Cardiac septum (tissue), 1 donor: ENCODE measurements at places on chromosomes 1 and 21. TPM values are rescaled to one million over a fixed set of nuclear protein-coding genes. Genes with fewer than 3 reads are reported as not detected.

DNA sequence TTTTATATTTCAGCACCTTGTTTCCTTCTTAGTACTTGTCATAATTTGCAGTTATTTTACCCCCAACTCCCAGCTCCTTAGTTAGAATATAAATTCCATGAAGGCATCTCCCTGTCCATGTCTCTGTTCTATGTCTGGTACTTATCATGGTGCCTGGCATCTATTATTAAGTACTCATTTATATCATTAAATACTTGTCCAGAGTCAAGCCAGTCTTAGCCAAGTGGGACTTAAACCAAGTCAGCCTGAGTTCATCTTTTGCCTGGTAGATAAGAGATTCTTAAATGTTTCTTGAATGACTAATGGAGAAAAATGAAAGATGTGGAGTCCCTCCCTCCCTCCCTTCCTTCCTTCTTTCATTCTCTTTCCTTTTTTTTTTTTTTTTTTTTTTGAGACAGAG lies 9.4 kb downstream of the SLC25A44 start:
- no peak for DNase-seq

The CLCA2 gene
- not detected for total RNA-seq

The ADORA3 gene
- 0.51 TPM for total RNA-seq

- no peak for DNase-seq
Observed at GRCh38 chr1:201038186-201038876, 14.8 kb upstream of the KIF21B start.

The UTS2 gene
- total RNA-seq = not detected

The GRIK3 gene
- 0.08 TPM for total RNA-seq

The FOXO6 gene
- 2.0 TPM for total RNA-seq

- DNase-seq = no peak
Observed at GRCh38 chr1:234505769-234506102, 26.8 kb upstream of the TARBP1 start.

The IL23R gene
- not detected for total RNA-seq

GRCh38 chr1:206580438-206581113 lies 31.7 kb downstream of the EIF2D start:
- DNase-seq = no peak

GRCh38 chr1:238099871-238100270 lies 209.1 kb upstream of the ZP4 start:
- DNase-seq = no peak

GRCh38 chr1:172394141-172394751 lies 26.2 kb upstream of the C1orf105 start:
- no peak for DNase-seq

DNA sequence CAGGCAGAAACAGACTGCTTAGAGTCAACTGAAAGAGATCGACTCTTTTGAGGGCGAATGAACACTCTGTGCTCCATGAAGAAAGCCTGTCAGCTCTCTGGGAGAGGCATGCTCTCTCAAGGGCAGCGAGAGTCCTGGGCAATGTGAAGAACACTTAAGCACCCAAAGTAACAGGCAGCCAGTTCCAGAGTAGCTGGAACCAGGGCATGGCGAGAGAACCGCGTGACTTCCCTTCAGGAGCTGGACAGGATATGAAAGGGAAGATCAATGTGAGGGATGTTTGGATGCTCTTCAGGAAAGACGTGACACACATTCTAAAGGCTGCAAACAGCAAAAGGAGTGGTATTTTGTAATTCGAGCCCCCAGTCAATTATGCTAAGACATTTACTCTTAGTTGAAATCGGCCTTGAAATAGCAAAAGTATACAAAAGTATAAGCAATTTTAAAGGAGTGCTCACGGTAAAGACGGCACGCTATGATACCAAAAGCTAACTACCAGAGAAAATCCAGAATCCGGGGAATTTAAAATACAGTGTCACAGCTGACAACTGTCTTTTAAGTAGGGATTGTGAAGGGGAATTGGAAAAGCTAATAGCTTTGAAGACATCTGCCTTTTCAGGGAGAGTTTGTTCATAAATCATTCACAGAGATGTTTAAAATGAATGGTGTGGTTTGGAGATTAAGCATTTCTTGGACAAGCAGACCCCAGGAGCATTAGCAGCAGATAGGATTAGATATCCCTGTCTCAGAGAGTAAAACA lies 20.8 kb downstream of the ADAMTS5 start:
- DNase-seq = no peak

- no peak for DNase-seq
Observed at GRCh38 chr1:240508201-240508600, 103.8 kb downstream of the GREM2 start.

- no peak for DNase-seq
Observed at GRCh38 chr1:43044572-43045361, 86.1 kb upstream of the SLC2A1 start.

DNA sequence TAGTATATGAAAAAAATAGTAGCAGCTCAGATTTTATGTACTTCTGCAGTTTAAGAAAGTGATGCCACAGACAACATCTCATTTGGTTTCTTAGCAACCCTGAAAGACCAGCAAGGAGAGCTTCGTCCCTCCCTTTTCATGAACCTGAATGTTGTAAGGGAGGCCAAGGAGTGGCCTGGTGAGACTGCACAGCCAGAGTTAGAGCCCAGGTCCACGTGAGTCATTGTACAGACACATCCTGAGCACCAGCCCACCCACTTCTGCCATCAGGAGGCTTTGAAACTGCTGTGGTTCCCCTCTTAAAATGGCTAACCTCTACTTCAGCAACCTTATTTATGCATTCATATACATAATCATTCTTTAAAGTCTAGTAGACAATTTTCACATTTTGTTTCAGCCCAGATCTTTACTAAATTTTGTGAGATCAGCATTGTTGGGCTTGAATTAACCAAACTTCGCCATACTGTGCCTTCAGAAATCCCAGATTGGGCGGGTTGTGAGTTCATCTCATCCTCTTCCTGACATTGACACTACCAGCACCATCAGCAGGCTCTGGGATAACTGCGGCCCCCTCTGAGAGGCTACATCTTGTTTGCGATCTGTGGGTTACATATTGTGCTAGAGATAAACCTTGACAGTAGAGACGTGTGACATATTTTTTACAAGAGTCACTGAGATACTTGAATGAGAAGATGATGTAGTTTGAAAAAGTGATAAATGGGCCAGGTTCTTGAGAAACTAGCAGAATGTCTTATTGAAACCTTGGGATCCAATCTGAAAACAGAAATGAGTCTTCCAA lies 106.7 kb downstream of the CAMTA1 start:
- DNase-seq = no peak

The OR2G6 gene
- total RNA-seq = not detected

- no peak for DNase-seq
Observed at GRCh38 chr1:80827666-80828065, 973.1 kb upstream of the ADGRL2 start.

DNA sequence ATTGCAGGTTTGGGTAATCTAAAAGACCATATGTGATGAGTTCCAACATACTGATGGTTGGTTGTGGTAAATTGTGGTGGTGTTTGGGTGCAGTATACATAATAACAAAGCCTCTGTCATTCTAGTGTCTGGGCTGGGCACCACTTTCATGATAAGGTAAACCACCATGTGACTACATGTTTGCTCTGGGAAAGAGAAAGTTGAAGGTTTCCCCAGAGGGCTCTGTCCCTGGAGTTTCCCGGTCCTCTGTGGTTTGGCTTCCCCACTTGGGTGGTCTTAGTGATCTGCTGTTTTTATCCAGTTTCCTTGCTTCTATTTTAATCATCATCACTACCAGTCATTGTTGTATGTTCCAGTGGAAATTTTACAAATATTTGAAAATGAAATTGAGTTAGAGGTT lies 55.9 kb upstream of the TSPAN2 start:
- DNase-seq = no peak

The C1orf115 gene
- total RNA-seq = 5.5 TPM

DNA sequence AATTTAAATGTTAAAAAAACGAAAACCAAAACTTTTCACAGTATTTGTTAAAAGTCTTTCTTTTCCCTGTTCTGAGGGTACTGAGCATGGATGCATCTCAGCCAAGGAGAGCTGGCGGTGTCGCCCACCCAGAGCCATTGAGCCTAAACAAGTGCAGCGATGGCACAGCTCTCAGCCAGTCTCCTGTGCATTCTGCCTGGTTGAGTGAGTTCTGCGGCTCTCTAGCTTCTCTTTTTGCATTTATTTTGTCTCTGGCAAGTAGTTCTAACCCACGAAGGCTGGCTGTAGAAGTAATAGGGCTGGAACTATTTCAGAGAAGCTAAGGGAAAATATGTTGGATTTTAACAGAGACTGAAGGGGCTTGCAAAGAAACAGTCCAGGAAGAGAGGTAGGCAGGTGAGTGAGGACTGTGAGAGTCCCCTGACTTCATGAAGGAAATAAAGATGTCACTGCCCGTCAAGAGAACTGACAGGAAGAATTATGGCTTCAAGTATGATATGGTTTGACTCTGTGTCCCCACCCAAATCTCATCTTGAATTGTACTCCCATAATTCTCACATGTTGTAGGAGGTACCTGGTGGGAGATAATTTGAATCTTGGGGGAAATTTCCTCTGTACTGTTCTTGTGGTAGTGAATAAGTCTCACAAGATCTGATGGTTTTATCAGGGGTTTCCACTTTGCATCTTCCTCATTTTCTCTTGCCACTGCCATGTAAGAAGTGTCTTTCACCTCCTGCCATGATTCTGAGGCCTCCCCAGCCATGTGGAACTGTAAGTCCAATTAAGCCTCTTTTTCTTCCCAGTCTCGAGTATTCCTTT lies 35.7 kb upstream of the LIN9 start:
- no peak for DNase-seq

- peak; percentile 56 for DNase-seq
Observed at GRCh38 chr1:38015978-38016725, 3.6 kb downstream of the UTP11 start.

The RAB7B gene
- total RNA-seq = 2.1 TPM

DNA sequence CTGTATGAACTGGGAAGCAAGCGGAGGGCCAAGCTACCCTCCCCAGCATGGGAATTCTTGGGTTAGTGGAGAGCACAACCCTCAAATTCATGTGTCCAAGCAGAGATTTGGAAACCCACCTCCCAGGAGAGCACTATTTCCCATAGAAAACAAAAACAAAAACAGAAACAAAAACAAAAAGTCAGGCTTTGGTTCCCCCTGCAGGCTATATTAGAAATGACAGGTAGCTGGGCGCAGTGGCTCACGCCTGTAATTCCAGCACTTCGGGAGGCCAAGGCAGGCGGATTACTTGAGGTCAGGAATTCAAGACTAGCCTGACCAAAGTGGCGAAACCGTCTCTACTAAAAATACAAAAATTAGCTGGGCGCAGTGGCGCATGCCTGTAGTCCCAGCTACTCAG lies 10.8 kb downstream of the MINDY1 start:
- no peak for DNase-seq
